ENCODE measurements at places on chromosomes 4 and X.

DNA sequence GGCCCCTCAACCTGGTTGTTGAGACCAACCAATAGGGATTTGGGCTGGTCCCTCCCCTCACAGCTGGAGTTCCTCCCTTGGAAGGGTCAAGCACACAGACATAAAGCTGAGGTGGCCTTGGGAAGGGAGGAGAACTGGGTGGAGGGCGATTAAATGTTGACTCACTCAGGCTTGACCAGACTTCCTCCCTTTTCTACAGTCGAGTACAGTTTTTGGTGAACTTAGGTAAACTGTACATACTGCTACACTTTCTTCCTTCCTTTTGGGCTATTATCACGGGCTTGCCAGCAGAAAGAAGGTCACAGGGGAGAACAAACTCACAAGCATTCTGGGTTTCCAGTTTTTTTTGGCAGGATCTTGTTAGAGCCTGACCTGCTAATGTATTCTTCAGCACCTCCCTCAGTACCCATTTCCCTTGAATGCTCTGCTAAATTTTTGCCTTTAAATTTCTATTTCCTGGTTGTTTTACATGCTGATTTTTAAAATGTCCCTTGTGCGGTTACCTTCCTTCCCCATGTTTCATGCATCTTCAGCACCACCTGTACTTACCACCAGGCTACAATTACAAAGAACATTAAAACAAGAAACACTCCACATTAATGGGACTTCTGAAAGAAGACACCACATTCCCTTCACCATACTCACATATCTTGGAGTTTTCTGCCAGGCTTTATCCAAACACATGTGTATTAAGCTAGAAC lies 135.2 kb upstream of the RASGEF1B start:
- no peak for DNase-seq

- peak; percentile 2 for DNase-seq
Measured at GRCh38 chr4:173125216-173125812, 43.3 kb upstream of the GALNT7 start.

DNA sequence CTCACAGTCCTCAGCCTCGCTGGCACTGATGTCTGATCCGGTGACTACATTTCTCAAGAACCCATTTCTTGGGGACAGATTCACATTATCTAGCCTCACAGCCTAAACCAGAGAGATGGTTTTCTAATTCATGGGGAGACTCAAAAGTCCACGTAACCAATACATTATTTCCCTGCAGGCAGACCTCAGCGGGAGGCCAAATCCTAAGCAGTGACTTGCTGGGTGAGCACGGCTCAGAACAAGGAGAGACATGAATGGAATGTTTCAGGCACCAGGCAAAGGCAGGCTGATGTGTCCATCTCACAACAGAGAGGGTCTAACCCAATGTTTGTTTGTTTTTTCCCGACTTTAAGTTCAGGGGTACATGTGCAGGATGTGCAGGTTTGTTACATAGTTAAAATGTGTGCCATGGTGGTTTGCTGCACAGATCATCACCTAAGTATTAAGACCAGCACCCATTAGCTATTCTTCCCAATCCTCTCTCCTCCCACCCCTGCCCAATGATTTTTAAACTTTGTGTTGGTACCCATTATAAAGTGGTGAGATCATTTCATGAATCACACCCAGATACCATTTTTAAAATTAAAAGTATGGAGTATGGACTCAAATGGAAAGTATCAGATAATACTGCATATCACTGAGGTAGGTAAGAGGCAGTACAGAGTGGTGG lies 53.3 kb downstream of the SCD5 start:
- DNase-seq: peak; percentile 87

DNA sequence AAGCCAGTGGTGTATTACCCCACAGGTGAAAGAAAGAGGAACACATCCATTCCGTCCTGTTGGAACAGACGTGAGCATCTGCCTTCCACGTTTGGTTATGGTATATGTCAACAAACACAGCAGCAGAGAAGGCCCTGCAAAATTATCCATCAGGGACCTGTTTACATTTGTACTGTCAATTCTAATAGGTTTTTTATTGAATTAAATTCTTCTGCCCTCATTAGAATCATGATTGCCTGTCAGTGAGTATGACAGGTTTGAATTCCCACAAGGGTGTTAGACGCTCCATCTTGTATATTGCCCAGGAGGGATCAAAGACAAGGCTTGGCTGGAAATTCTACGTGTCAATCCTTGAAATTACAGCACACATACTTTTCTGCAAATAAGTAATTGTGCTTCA lies 339.9 kb upstream of the NOCT start:
- no peak for DNase-seq

DNA sequence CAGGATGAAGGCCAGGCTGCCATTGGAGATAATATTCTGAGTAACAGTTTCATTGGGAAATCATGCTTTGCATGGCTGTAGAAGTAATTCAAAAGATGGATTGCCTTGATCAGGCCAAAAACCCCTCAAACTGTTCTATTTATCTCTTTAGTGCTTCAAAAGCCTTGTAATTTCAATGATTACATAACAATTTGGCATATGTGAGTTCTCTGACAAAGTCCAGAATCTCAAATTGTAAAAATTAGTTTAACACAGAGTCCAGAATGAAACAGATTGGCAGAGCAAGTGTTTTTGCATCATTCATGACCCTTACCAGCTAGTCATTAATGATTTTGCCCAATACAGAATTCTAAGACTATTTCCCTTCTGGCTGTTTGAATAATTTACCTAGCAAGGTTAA lies 347.3 kb downstream of the SPRY1 start:
- DNase-seq: no peak

DNA sequence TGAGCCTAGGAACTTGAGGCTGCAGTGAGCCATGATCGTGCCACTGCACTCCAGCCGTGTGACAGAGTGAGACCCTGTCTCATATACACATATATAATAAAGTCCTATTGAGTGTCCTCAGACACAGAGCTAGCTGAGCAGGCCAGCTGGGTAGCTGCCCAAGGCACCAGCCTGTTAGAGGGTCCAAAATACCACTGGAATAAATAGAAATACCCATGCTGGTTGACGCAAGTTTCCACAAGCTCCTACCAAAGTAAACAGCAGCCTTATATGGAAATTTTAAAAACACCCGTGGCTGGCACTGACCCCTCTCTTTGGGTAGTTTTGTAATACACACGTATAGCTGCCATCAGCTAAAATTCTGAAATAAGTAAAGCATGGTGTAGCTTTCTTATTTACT lies 348.6 kb downstream of the BCOR start:
- no peak for DNase-seq

- no peak for DNase-seq
Measured at GRCh38 chr4:2798399-2799223, 5.7 kb downstream of the SH3BP2 start.

DNA sequence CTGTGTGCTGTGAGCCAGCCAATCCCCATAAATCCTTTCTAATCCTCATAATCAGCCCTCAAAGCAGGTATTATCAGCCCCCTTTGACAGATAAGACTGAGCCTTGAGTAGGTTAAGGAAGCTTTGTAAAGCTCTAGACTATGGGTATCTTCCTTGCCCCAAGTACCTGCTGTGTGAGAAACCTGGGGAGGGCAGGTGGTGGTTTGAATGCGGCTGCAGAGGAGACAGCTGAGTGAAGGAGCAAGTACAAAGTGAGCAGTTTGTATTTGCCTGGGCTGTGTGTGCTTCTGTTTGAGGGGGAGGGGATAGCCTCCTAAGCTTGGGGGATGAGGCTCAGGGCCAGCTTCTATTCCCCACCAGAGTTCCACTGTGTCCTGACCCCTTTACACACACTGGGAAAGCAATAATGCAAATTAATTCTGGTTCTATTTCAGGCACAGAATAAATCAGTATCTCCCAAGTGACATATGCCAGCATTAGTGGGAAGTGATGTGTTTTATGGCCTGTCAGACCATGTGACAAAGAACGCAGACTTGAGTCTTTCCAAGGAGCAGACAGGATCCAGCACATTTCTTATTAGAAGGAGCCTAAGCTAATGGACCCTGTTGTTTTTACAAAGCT lies 63.5 kb downstream of the EVC start:
- DNase-seq: no peak

DNA sequence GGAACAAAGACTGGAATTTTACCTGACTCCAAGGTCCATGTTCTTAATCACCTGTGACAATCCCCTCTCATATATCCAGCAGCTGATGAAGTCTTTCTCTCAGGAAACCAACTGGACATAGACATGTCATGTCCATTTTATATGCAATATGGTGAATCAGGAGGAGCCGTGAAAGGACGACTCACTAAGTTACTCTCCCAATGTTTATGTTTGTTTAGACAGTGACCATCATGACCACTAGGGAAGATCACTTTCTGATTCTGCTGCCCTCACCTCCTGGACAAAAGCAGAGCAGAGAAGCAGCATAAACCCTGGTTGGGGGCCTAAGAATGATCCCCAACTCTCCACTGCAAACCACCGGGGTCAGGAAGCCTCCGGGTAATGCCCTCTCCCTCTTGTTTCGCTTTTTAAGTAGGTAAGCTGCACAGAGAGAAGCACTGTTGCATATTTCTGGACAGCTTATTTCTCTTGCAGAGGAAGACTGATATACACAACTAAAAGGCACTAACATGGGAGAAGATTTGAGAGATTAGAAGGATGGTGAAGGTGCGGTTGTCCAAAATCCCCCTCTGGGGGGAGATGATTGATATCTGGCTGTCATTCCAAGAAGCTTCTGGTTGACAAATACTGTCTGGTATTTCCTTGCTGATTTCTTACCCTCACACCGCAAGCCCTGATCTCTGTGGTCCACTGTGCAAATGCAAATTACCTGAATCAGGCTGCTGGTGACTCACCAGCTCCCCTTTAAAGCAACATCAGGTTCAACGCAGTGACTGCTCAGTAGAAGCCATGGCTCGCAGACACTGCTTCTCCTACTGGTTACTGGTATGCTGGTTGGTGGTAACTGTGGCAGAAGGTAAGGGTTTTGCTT lies at the start of gene ODAPH:
TSS of gene ODAPH (plus strand) at position 773 of the 871 bp plus-strand sequence. CDS start at position 790, 17 bp downstream.
- DNase-seq: peak; percentile 90

- DNase-seq: peak; percentile 94
Measured at GRCh38 chr4:7557456-7557855, 122.7 kb upstream of the PSAPL1 start.

DNA sequence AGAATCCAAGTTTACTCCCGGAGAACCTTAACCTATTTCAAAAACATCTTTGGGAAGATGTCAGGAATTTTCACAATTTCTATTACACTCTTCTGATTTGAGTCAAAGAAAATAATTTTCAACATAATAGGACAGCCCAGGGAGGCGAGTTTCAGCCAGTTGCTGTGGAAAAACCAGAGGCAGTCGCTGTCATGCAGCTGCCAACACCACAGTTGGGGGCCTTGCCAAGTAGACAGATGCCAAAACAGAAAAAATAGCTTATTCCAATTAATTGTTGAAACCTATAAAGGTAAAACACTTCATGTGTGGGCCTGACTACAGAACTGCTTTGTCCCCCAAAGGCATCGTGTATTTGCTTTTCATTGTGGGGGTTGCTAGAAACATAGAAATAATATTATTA lies 225.8 kb downstream of the DMD start:
- DNase-seq: no peak

DNA sequence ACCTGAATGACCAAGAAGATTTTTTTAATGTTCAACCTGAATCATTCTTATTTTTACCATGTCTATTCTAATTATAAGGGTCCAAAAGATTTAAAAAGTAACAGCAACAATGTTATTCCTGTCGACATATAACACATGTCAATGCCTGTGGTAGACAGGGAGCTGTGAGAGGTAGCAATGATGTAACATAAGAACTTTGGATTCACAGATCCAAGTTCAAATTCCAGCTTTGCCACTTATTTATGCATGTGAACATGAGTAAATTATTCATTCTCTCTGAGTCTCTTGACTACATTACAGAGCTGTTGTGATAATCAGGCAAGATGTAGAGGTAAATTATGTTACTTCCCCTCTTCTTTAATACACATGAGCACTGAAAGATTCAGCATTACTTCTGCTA lies 54.5 kb downstream of the KLHL8 start:
- DNase-seq: no peak

Data from ELR (cell line).